RPMI8226 (cell line): ENCODE measurements at places on chromosomes 2 and 18.

DNA sequence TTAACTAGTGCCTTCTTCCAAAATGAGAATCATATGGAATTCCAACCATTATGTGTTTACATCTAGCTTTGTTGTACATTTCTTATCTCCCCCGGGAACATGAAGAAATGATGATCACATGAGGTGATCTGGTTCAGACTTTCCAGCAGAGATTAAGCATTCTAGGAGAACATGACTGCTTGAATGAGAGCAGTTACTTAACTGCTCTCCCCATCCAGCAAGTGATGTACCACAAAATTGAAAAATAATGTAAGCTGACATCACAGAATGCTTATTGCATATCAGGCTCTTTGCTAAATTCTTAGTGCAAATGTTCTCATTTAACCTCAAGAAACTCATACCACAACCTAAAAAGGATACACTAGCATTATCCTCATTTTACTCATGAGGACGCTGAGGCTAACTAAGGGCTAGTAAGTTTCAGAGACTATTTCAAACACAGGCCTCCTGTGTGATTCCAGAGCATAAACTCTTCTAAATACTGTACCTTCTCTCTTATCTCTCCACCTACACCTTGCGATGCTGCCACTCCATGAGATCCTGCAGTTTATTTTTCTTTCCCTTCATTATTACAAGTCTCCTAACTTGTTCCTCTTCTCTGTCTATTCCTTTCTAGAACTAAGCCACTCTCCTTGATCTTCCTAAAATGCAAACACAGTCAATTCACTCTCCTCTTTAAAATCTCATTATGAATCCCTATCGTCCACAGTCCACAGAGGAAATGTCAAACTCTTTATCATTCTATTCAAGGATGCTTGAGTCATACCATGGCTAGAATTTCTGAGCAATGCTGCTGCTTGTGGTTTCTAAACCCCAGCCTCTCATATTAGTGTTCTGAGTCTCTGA is 1224.8 kb upstream of the ZEB2 start:
- no peak for DNase-seq

GRCh38 chr18:25352629-25353005 is 651 bp upstream of the ZNF521 start:
- no peak for DNase-seq

- DNase-seq: no peak
Measured at GRCh38 chr2:158038901-158039300, 62.8 kb upstream of the UPP2 start.

DNA sequence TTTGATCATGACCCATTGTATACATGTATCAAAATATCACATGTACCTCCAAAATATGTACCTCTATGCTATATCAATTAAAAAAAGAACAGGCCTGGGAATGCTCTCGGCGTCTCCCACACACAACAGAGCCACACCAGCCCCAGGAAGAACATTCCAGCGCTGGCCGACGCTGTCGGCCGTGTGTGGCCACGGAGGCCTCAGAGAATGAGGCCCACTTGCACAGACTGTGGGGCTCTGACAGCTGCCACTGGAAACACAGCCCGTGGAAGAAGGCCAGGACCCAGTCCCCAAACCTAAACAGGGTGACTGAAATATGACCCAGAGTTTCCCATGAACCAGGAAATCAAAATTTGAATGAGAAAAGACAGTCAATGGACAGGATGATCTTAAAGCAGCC is 69.7 kb downstream of the EIPR1 start:
- DNase-seq: no peak

DNA sequence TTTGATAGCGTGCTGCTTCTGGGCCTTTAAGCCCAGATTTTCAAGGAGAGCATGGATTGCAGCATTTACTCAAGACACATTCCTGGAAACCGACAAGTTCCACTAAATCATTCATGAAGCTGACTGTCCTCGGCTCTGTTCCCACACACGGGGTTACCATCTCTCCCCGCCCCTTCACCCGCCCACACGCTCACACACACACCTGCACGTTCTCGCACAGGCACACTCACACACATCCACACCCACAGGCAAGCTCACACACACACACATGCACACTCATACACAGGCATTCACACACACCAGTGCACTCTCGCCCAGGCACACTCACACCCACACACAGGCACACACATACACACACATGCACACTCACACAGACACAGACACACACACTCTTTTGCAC is 150.0 kb upstream of the AGAP1 start:
- no peak for DNase-seq

DNA sequence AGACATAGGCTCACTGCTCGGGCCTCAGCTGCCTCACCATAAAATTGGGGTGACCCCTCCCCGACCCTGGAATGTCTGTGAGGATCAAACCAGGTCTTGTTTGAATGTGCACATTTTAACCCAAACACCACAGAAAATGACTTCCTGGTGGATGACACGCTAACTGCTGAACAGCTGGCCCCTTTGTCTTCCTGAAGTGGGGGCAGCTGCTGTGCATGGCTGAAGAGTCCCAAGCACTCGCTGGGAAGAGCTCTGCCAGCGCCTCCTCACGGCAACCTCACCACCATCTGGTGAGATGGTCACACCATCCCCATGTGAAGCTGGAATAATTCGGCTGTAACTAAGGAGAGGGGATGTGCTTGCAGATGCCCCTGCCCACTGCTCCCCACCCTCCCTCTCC is 34.0 kb downstream of the AQP12A start:
- no peak for DNase-seq

GRCh38 chr2:9673914-9674481 is 43.2 kb upstream of the YWHAQ start:
- DNase-seq: no peak

DNA sequence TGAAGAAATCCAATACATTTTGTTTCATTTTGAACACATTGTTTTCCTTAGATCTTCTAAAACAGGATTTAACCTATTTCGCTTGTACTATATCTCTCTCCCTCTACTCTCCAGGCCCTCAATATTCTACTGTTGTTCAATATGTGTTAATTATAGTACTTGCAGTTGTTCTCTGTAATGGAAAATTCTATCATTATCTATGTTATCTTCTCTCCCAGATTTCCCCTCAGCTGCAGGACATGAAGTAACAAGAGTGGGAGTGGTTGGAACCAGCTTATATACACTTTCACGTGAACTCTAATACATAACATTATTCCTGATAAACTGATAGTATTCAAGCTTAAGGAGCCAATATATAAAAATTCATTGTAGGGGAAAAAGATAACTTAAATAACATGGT is 7.0 kb upstream of the STRN start:
- DNase-seq: no peak

DNA sequence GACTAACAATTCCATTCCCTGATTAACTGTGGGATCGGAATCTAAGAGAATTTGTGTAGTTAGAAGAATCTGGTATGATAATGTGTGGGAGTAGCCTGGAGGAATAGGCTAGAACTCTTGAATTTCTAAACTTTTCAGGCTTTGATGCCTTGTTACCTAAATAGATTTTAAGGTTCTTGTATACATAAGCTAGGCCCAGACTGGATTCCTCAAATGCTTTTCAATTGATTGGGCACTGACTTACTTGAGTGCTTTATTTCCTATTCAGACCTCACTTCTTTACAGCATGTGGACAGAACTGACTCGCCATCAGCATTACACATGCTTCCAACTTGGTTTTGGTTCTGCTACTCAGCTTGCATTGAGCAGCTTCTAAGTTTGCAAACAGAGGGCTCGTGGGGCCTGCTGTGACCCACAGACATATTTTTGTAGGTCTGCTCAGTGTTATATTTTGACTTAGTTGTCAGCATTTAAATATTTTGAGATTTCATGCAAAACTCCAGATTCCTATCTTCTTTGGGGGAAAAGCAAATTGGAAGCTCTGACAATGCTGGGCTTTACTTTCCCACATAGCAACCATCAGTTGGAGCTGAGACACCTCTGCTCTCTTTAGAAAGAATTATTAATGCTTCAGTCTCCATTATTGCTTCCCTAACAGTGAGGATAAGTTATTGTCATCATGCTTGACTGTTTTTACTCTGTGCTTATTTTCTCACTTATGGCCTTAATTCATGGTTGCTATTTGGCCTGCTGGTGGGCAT is 5.7 kb downstream of the PARD3B start:
- no peak for DNase-seq

DNA sequence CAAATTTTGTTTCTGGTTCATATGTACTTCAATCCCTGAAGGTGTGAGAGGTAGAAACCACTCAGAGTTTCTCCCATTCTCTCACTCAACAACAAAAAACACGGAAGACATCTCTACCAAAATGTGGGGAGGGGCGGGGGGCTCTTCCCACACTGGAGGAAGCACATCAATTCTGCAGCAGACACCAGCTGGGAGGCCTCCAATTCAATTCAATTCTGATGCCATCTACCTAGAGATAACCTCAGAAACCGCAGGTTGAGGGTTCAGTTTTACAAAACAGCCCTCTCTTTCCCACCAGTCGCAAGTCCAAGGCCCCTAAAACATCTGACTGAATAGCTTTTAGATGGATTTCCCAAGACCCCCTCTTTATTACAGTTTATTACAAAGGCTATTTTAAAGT is 7.0 kb upstream of the MCFD2 start:
- DNase-seq: no peak

GRCh38 chr2:96747061-96747617 is 7.3 kb upstream of the LMAN2L start:
- no peak for DNase-seq

- DNase-seq: peak; percentile 37
Measured at GRCh38 chr2:34719206-34719605, 1120.1 kb upstream of the FAM98A start.

DNA sequence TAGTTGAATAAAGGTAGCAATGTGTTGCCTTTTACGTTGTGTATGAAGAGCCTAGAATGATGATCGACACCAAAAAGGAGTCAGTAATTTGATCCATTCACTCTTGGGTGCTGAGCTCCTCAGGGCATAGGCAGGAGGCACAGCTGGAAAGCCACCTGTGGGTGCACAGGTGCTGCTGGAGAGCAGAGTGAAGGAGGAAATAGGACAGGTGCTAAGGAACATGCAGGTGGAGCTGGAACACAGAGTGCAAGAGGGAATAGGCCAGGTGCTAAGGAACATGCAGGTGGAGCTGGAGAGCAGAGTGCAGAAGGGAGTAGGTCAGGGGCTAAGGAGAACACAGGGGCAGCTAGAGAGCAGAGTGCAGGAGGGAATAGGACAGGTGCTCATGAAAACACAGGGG is 86.1 kb downstream of the SH3YL1 start:
- DNase-seq: no peak

DNA sequence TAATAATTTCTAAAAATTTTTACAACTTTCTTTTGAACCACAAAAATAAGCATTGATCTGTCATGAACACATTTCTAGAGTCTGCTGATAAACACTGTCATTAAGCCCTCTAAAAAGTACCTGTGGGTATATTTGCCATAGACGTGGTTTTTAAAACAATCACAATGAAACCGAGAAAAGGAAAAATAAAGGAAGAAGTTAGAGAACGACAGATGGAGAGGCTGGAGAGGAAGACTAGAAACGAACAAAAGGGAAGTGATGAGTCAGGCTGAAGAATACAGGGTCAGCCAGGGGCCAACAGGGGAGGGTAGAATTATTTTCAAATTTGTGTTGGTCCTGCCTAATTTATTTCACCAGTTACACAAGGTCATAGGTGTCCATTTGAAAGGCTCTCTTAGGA is 62.0 kb downstream of the MYL12B start:
- DNase-seq: peak; percentile 55

DNA sequence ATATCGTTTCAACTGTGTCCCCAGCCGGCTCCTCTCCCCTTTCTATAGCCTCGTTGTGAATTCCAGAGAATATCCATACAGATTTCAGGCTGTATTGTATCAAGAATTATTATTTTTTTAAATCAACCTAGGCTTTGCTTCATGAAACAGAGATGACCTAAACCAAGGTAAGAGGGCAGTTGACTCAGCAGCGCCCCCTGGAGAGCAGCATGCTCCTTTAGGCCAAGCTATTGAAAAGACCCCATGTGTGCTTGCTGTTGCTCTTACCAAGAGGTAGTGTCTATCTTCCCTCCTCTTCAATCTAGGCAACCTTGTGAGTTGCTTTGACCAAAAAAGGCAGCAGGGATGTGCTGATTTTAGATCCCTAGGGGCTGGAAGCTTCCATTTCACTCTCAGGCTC is 426.7 kb upstream of the SMIM21 start:
- peak; percentile 38 for DNase-seq

GRCh38 chr2:132975193-132976105 is 305.4 kb upstream of the LYPD1 start:
- DNase-seq: no peak

DNA sequence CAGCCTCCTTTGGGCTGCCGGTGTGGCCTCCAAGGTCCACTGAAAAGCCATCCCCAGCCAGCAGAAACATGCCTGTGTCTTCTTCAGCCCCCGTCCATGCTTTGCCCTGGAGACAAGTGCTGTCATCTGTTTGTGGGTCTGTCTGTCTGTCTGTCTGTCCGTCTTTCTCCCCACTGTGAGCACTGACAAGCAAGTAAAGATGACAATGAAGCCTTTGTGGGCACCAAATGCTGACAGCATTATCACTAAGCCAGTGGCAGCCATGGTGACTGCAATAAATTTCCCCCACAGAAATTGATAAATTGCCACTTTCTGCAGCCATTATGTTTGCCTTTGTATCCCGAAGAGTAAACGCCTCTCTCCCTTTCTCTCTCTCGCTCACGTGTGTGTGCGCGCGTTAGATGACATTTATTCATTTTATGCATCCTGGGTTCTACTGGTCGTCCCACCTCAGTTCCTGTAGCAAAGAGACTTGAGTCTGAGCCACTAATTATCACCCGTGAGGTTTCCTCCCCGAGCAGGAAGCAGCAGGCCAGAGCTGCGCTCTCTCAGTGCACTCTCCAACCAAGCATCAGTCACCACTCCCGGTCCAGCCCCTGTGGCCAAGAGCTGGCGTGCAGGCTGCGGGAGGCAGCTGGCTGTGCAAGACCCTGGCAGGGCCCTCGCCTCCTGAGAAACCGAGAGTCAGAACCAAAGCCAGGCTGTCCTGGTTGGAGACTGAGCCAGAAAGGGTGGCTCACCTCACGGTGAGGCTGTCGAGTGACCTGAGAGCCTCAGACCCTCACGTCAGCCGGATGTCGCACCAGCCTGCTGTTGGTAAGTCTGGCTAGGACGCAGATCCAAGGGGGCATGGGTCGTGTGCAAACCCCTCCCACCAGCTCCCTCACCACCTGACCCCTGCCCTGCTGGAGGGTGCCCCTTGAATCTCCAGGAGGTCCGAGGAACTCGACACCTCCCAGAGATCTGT is 6.9 kb downstream of the STEAP3 start:
- no peak for DNase-seq

DNA sequence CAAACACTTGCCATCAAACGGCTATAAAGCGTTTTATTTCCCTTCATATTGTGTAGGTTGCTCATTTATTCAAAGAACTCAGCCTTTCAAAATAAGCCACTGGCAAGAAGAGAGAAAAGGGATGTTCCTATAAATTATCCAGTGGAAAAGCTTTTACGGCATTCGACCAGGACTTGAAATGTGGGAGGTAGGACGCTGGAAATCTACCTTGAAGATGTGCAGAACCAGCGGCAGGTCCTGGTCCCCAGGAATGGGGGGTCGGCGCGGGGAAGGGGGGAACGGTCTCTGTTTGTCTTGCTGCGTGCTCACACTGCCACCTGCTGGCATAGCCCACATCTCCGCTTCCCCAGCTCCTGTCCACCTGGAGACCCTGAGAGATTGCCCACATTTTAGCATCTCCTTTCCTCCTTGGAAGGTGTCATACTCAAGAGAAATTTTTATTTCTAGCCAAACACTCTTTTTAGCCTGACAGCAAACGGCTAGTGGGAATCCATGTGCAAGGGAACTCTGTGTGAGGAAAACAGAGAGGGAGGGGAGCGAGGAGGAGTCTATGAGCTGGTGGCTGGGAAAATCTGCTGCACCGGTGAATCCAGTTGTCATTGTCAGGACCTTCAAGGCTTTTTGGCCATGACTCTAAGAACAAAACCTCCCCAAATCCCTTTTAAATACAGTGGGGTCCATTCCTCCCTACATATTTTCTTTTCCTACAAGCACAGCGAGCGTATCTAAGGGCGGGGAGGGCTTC is 349.0 kb upstream of the PKDCC start:
- no peak for DNase-seq
